ENCODE measurements at places on chromosomes 2 and 18.

DNA sequence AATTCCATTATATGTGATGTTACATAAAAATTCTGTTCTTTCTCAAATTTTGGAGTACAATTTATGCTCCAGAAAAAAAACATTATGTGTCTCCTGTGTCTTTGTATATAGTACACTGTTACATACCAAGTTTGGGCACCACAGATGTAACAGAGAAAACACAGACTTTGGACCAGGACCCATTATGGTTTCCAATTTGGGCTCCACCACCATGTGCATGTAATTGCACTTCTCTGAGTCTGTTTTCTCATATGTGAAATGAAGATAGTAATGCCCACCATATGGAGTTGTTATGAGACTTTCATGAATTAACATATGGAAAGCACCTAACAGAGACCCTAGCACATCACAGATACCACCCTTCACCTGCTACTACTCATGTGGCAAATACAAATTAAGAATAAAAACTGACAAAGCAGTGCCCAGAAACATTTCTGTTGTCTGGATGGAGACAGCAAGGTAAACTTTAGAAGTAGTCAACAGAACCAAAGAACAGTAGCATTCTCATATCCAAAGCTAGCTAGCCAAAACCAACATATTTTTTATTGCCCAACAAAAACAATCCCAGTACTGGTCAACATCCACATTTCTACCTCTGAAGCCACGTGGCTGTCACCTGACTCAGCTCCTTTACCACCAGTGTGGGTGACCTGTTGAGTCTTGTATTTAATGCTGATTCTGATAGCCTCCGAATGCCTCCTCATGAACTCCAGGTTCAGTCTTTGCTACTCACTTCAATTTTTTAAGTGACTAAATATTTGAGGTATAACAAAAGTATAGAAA is 42.9 kb downstream of the ANTXR1 start:
- DNase-seq, result no peak

DNA sequence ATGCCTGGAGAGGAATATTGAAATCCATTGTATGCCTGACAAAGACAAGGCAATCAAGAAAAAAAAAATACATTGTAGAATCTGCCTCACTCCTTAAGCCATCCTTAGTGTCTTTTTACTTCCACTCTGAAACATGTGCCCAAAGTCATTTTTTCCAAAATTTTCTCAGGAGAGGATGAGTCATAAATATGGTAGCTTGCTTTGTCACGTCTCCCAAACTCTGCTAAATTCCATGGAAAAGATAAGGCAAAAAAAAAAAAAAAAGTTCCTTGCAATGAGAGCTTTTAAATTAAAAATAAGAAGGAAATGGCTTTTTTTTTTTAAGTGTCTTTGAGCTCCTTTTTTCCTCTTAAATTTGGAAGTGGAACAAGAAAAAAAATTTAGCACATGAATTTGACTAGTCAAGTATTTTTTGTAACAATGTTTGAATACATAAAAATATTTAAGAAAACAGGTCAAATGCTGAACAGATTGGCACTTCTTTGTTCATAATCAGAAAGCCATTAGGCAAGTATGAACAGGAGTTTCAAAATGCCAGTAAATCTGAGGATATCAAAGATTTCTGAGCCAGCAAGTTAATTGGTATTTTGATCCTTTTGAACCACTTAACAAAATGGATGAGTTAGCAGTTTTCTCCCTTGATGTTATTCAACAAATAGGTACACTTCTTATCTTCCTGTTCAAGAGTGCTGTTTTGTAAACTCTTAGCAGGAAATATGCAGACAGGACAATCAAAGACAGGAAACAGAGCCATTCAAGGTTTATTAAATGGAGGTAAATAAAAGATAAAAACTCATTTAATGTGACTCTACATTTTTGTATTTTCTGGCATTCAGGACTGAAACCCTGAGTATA is 247.3 kb upstream of the SP5 start:
- DNase-seq, result peak; percentile 17

DNA sequence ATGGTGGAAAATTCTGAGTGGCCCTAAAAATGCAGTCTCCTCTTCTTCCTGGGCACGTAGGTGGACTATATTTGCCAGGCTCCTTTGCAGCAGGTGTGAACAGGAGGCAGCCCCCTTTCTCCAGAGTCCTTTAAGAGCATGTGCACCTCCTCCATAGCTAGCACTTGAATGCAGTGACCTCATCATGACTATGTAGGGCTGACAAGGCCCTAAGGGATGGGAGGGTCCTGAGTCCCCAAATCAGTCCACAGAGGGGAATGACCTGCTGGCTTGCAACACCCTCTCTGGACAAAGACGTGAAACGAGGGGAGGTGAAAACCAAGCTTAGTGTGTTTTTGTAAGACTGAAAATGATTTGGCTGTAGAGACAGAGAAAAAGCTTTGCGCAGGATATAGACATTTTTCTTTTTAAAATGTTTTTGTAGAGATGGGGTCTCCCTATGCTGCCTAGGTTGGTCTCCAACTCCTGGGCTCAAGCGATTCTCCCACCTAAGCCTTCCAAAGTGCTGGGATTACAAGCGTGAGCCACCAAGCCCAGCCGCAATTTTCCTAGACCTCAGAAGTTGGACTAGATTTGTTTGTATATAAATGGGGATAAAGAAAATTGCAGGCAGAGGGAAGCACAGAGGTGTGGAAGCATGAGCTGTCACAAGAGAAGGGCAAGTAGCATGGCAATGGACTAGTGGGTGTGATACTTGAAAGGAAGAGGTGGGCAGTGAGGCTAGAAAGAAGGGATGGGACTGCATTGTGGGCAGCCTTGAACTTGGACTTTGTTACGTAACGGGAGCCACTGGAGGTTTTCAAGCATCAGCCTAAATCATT is 28.8 kb downstream of the LONRF2 start:
- DNase-seq, result no peak

GRCh38 chr2:46801731-46802664 is 113.6 kb downstream of the MCFD2 start:
- DNase-seq, result no peak

- no peak for DNase-seq
Measured at GRCh38 chr2:214104967-214105366, 305.9 kb upstream of the VWC2L start.

DNA sequence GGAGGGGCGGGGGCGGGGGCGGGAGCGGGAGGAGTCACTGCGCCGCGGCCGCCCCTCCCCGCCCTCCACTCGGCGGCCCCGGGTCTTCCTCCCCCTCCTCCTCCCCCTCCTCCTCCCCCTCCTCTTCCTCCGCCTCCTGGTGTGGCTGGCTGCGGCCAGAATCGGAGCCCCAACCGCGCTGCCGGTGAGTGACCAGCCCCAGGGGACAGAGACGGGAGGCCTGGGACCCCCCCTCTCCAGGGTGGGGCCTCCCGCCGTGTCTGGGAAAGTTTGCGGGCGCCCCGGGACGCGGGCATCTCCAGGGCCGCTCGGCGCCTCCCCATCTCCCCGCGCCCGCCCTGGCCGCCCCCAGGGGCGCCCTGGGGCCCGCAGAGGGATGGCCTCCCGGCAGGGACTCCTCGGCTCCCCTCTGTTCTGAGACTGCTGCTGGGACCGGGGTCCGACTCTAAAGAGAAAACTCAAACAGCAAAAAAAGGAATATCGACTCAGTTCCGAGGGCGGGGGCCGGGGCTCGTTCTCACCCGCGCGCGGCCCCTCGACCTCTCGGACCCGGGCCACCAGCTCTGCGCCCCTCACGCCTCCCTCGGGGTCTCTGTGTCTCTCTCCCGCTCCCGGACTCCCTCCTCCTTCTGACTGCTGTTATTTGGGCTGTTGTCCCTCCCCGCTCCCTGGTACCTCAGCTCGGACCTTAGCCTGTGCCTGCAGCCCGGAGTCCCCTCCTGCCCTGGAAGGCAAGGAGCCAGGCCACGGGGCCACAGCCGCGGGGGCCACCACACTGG is at the start of gene STON1:
Gene STON1, plus strand, starts transcription at position 122 of the 779 bp plus-strand sequence. CDS start 50,480 bp downstream, outside the sequence.
- DNase-seq, result no peak

GRCh38 chr2:137969418-137969765 is 5.1 kb downstream of the HNMT start:
- DNase-seq, result no peak

GRCh38 chr18:45828917-45829811 is 3.7 kb downstream of the SIGLEC15 start:
- no peak for DNase-seq

Data from MM.1S (cell line).